T1000 (cell line): ENCODE measurements at places on chromosomes 2 and 18.

GRCh38 chr2:102417946-102418345, 5.0 kb upstream of the IL18RAP start:
- no peak for DNase-seq

DNA sequence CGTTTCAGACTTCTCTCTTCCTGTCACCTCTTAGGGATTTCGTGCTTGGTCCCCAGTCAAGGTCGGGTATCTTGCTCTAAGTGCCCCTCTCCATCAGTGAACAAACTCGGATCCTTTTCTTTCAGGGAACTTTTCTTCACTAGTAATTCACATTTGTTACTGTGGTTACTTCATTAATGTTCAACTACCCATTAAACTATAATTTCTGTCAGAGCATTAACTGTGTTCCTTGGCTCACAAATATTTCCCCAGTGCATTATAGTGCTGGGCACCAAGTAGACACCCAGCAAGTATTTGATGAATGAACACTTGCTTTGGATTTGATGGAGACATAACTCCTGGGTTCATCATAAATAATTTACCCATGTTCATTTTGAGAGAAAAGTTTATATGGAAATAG, 209.7 kb upstream of the KCNJ3 start:
- no peak for DNase-seq

GRCh38 chr2:76429374-76429773, 718.7 kb upstream of the GCFC2 start:
- no peak for DNase-seq

- DNase-seq: no peak
Observed at GRCh38 chr2:202762556-202762955, 109.0 kb downstream of the ICA1L start.

GRCh38 chr2:32758232-32758631, 130.4 kb downstream of the TTC27 start:
- DNase-seq: no peak

DNA sequence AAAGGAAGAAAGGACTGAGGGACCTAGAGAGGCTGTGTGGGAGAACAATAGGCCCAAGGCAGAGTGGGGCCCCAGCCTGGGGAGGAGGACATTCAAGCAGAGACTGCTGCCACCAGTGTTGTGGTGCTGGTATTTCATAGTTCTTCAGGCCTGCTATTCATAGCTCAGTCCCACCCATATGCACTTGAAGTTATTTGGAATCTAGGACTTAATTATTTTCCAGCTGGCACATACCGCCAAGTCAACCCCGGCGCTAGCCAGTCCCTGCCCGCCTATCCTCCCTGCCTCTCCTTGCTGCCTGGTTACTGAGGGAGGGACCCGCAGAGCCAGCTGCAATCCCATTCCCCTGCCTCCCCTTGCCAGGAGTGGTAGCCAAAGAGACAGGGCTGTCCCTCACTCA, 141.2 kb downstream of the CABLES1 start:
- no peak for DNase-seq

DNA sequence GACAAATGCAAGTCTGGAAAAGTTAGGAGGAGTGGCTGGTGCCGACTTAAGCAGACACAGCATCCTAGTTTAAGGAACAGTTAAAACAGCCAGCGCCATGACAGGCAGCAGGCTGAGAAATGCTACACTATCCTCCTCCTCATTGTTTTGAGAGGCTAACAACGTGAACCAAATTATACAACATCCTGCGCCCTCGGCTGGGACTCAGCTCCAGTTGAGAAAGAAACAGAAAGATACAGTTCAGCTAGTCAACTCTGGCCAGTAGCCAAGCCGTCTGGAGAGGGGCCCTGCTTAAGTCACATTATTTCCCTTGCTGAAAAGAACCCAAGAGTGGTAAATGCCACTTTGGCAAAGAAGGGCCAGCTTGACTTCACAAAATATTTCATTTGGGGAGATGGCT, 90.2 kb downstream of the BCL11A start:
- no peak for DNase-seq

- peak; percentile 73 for DNase-seq
Observed at GRCh38 chr2:195533771-195534642, 123.0 kb upstream of the SLC39A10 start.

DNA sequence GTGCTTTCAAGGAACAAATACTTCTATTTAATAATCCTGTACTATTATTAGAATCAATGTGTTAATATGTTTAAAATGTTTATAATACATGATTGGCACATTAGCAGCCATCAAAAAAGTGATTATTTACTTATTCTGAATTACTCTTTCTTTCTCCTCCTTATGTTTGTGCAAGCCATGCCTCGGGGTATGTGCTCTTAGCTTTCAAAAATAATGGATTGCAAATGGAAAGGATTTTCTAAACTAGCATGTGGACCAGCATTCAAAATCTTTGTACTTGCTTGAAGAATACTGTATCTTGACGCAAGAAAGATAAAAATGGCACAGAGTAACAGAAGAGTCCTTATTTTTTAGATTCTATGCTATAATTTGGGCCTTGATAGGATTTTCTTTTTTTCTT, 156.5 kb downstream of the CDH7 start:
- DNase-seq: no peak
